NAMALWA (cell line): ENCODE measurements at places on chromosomes 3 and 15.

- no peak for DNase-seq
Observed at GRCh38 chr15:71192816-71193215, 77.5 kb downstream of the THSD4 start.

GRCh38 chr3:53705024-53705745 lies 141.0 kb downstream of the CHDH start:
- no peak for DNase-seq

DNA sequence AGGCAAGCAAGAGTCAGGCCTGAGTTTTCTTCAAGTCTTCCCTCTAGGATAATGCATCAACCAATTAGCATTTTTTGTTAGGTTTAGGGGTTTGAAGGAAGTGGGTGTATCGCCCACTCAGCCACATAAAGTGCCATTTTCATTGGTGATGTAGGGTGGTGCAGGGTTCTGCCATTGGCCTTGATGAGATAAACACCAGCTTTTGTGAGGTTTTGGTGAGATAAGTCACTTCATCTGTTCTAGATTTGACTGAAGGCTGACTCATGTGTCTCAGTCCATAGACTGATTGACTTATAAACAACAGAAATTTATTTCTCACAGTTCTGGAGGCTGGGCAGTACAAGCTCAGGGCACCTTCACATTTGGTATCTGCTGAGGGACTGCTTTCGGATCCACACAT lies 84.5 kb upstream of the C3orf80 start:
- DNase-seq: no peak

DNA sequence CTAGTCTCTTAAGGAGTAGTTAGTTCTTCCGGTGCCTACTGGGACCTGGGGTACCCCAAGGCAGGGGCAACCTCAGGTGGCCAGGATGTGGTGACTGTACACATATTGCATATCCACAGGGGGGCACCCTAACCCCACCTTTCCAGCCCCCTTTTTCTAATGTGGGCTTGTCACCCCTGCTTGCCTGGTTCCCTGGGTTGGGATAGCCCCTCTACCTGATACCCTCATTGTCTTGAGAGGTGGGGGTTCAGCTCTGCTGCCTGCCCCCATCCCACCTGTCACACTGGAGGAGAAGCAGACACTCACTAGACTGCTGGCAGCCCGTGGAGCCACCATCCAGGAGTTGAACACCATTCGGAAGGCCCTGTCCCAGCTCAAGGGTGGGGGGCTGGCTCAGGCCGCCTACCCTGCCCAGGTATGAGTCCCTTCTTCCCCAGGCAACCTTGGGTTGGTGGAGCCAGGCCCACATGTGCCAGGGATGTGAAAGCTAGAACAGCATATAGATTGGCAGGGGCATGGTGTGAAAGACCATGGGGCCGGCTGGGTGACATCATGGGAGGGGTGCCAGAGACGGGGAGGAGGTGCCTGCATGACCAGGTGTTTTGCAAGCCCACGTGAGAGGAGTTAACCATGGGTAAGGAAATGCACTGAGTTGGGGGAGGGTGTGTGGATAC lies 4.0 kb downstream of the GLYCTK start:
- peak; percentile 46 for DNase-seq

- no peak for DNase-seq
Observed at GRCh38 chr15:91517491-91518200, 335.9 kb upstream of the SLCO3A1 start.

- peak; percentile 26 for DNase-seq
Observed at GRCh38 chr15:48190932-48191573, 412 bp upstream of the CTXN2 start.

DNA sequence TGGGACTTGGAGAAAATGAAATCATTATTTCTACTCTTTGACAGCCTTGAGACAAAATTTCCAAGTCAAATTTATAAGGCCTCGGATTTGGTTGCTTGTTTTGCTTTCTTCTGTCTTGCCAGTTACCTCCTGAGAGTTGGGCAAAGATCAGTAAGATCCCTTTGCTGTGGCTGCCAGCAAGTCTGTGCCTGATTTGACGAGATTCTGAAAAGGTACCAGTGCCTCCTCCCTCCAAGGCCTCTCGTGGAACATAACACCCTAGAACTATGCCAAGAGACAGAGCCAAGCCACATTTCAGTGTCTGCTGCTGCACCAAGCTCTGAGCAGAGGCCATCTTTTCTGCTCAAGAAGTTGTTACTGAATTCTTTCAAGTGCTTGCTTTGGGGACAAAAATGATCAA lies 61.0 kb downstream of the GTPBP8 start:
- peak; percentile 3 for DNase-seq

DNA sequence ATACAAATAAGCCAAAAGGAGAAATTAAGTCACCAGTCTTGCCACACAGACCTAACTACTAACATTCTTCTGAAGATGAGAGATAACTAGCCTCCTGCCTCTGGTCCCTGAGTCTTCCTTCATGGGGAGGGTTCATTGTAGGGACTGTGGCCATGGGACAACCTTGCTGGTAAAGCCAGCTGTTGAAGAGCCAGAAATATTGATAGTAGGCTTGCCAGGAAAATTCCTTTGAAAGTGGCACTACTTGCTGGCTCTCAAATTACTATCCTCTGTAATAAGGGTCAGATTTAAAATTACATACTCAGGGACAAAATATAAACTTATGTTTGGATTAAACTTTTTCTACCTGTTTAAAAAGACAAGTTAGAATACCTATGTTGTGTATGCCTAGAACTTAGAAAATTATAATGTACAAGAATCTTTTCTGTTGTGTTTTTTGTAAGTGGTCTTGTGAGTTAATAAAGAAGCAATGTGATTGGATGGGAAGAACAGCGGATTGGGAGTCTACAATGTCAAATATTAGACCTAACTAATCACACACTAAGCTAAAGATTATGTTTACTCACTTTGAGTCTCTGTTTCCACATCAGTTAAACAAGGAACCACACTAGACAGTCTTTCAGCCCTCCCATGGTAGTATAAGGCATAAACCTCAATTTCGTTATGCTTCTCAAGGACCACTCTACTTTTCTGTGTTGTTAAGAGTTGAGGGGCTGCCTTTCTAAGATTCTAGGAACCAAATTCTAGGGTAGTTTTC lies 60.0 kb upstream of the TRIM71 start:
- no peak for DNase-seq

DNA sequence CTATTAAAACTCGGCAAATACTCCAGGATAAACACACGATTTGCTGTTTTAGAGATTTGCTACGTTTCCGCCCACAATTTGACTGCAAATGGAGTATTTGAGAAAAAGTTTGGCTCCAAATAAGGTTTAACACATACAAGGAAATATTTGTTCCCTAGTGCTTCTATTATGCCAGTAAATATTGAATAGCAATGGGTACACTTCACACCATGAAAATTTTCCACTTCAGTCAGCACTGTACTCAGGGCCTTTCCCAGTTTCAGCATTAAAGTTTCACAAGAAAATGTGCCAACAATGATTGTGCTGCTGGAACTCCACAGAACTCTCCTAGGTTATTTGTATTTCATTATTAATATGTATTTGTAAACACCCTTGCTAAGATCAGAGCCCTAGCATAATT lies 498.0 kb downstream of the TBL1XR1 start:
- DNase-seq: no peak

- no peak for DNase-seq
Observed at GRCh38 chr3:16294844-16295243, 29.8 kb downstream of the OXNAD1 start.

DNA sequence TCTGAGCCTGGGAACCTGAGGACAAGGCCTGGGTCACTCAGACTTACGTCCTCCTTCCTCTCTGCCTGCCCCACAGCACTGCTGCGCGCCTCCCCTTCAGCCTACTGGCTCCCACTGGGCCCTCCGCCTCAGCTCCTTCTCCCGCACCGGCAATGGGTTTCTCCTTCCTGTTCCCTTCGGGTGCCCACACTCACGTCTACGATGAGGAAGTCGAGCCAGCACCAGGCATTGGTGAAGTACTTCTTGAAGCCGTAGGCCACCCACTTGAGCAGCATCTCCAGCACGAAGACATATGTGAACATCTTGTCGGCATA lies 70.0 kb downstream of the EXOG start:
- no peak for DNase-seq

GRCh38 chr3:94472511-94472910 lies 409.6 kb downstream of the NSUN3 start:
- no peak for DNase-seq

DNA sequence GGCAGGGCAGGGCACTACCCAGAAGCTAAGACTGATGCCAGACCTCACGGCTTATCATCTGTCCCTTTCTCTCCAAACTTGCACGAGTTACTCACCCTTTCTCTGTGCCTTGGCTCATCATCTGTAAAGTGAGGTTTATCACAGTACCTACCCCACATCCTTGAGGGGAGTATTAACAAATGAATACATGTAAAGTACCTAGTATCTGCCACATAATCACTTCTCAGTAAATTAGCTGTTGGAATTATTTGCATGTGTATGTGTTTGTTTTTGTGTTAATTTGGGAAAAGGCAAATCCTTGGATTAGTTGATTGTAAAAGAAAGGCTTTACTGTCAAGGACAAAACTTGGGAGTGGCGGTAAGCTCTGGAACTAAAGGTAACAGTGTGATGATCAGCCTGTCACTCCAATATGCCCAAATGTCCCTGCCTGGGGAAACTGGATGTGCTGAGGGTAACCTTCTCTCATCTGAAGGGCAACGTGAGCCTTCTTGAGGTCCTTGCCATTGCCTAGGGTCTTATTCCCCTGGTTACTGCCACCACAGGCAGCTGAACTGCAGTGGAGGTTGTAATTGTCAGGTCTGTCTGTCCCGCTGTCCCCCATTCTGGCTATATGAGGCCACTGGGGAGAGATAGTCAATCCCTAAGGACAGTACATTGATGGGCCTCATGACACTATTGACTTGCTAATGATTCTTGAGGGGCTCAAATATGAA lies 269.4 kb downstream of the CLSTN2 start:
- DNase-seq: no peak

GRCh38 chr3:135528413-135529015 lies 437.0 kb upstream of the PPP2R3A start:
- DNase-seq: no peak

DNA sequence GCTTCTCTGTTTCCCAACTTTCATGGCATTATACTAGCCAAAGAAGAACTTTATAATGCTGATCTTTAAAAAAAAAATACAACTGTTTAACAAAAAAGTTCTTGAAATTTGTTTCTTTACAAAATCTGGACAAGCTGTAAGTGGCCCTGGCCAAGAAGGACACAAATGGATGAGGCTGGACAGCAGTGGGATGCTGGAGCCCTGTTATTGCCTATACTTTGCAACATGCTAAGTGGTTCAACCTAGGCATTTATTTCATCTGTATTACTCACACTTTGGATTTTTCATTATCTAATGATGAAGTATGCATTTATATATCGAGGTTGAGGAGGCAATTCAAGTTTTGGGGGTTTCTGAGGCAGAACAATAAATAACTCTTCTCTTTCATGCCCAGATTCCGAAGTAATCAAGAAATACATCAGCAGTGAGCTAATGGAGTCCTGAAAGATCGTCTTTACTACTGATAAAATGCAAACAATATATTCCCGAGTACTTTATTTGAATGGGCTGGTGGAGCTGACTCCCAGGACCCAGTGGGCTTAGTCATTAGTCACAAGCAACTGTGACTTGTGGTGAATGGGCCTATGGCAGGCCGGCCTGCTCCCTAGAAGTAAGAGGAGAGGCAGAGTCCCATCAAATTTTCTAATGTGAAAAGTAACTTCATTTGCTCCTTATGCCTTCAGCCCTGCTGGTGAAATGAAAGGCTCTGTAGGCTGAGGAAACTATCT lies 177.3 kb upstream of the DPH6 start:
- DNase-seq: peak; percentile 4

- no peak for DNase-seq
Observed at GRCh38 chr3:184713040-184713355, 1.1 kb upstream of the MAGEF1 start.

GRCh38 chr15:34973512-34973911 lies 4.0 kb upstream of the AQR start:
- no peak for DNase-seq

DNA sequence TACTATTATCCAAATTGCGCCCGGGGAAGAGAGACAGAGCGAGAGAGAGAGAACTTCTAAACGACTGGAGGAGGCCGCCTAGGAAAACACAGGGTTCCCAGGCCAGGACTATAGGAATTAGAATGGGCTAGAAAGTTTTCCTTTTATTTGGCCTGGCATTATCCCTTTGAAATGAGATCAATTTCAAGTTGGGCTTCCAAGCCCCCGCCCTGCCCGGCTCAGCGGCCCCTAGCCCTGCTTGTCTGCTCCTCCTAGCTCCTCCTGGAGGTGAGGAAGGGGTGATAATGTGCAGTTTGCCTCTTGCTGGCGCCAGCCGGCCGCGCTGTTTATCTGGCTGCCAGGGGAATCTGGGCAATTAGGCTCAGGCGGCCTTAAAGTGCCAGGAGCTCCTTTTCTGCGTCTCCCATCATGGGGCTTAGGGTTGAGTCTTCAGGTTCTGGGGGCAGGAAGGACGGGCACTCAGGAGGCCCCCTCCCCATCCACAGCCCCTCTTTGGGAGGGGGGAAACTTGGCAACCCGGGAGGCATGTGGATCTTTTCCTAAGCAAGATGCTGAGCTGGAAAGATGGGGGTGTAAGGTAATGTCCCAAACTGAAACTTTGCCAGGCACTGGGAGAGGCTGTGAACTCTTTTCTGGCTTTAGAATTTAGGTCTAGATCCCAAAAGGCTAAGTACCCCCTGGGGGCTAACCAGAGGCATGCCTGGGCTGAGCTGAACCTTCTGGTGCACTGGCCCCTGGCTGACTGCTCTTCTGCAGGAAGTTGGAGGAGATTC lies 5.5 kb downstream of the SMAD6 start:
- DNase-seq: no peak

DNA sequence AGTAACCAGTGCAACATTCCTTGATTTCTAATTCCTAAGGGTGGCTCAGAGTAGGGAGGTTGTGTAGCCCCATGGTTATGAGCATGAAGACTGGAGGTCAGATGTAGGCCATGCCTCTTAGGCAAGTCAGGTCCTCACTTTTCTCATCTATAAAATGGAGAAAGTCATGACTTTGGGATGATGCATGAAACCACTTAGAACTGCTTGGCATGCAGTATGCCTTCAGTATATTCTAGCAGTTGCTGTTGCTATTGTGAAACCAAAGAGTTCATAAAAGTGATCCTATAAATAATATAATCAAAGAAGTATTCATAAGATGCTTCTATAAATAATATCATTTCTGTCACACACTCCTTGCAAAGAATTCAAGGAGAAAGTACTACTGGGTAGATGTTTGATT lies 65.5 kb downstream of the TMEM108 start:
- no peak for DNase-seq

DNA sequence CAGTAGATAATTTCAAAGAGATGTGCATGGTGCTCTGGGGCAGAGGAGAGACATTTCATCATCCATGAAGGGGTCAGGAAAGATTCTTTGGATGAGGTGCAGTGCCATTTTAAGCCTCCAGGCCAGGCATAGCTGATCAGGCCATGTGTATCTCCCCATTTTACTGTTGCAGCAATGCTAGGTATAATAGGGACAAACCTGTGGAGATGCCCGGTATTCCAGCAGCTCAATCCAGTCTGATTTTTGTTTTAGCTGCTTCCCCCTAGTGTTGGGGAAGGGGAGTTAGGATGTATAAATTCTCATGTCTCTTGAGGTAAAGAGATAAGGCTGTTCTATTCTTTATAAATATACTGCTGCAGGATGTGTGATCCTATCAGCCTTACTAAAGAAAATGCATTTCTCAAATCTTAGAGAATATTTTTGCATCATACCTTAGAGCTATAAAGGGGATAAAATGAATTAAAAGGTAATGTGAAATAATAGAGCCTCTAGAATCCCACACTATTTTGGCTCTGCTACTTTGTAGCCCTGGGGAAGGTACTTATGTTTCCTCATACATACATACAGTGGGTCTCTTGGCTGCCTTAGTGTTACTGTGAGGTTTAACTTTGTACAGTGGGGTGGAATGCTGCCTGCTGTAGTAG lies 5.2 kb downstream of the CDV3 start:
- peak; percentile 40 for DNase-seq

- peak; percentile 84 for DNase-seq
Observed at GRCh38 chr3:112115806-112116383, 17.2 kb downstream of the GCSAM start.
